ENCODE measurements at places on chromosomes 6 and 20.

DNA sequence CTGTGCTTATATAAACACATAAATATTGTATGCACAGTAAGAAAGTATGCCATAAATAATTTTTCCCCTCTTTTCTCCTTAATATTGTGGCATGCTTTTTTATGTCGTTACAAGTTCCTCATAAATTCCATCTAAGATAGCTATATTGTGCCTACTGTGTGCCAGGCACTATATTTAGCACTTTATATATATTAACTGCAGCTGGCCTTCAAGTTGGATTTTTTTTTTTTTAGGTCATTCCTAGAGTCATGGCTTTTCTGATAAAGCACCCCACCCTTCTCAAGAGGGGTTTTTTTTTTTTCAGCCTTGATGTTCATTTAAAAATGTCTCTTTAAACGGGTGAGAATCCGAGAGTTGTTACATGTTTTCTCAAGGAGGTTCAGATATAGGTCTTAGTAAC, 42.8 kb upstream of the RNF8 start:
- DNase-seq: no peak

DNA sequence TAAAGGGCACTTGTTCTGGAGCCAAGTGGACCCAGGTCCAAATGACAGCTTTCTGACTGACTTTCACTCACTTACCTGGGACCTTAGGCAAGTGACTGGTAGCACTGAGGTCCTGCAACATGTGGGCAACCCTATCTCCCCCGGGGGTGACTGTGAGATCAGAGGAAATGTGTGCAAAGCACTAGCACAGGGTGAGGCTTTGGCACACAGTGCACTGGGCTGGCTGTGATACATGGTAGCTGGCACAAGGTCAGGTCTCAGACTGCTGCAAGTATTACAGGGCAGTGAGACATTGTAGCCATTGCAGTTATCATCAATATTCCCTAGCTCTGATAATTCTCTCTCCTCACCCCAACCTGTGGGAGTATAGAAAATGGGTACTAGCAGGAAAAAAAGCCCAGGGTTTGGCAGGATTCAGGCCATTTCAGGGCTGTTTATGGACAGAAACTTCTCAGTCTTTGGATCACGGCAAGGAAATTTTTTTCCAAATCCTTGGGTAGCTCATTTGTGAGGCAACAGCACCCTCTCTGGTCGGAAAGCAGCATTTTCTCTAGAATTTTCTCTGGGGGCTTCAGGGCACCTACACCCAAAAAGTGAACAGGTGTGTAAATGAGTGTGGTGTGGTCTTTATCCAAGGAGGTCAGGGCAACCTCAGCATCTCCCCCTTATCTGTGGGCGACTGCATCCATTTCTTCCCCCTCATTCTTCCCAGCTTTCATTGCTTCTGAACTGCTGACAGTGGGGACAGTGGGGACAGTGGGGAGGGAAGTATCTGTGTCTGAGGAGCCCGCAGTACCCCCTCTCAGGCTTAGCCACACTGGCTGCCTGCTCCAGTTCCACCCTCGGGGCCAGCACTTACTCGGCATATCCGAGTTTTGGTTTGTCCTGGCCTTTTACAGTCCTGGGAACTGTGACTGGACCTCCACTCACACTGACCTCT, 148.7 kb upstream of the PHACTR3 start:
- DNase-seq: no peak

GRCh38 chr6:136782021-136782770, 10.1 kb downstream of the MAP3K5 start:
- DNase-seq: no peak

DNA sequence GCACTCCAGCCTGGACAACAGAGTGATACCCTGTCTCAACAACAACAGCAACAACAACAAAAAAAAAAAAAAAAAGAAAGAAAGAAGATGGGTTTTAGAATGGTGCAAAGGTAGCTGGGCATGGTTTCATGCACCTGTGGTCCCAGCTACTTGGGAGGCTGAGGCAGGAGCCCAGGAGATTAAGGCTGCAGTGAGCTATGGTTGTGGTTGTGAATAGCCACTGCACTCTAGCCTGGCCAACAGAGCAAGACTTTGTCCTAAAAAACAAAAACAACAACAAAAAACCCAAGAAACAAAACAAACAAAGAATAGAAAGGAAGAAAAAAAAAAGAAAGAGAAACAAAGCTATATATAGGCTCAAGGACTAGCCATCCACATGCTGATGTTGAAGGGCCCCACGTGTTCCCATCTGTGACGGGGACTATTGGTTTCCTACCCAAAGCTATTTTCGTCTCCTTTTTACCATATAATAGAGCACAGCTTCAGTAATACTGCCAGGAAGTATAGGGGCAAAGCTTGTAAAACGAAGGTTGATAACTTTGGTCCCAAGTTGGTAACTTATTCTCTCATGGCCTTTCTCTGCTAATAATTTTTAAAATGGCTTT, 7.9 kb upstream of the EEF1E1 start:
- no peak for DNase-seq

DNA sequence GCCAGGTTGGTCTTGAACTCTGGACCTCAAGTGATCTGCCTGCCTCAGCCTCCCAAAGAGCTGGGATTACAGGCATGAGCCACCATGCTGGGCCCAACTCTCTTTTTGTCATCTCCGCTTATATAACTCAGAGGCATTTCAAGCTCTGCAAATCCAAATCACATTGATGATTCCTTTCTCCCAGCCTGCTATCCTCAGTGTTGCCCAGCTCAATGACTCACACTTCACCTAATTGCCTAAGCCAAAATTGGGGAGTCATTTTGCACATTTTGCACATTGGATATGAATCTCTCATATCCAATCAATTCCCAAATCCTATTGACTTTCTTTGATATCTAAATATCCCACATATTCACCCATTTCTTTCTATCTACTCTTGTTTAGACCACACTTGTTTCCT, 3.9 kb downstream of the UTRN start:
- DNase-seq: no peak

DNA sequence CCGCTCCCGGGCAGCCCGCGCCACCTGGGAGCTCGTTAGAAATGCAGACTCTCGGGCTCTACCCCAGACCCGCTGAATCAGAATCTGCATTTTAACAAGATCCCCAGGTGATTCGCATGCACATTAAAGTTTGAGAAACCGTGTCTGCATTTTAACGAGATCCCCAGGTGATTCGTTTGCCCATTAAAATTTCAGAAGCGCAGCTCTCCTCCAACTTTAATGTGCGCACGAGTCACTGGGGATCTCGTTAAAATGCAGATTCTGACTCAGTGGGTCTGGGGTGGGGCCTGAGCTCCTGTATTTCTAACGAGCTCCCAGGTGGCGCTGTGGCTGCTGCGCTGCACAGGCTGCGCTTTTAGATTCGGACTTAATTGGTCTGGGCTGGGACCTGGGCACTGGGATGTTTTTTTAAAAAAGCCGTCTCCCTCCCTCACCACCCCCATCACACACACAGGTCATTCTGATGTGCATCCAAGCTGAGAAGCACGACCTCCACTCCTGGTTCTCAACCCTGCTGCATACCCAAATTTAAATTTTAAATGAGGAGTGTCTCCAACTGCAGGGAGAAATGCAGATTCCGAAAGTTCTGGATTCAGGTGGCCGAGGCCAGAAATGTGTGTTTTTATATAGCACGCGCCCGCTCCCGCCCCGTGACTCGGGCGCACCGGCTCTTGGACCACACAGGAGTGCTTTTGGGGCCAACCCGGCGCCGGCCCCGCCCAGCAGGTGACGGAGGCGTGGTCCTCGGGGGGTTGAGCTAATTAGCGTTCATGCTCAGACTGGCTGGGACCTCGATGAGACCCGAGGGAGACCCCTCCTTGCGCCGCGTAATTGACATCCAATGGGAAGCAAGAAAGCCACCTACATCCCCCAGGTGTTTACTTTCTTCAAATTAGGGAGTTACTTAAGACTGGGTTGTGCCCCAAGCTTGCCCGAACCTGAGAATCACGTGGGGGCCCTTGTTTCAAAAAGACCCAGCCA, 85.8 kb downstream of the ZFP64 start:
- no peak for DNase-seq

- DNase-seq: no peak
Measured at GRCh38 chr20:39899881-39900280, 789.2 kb downstream of the MAFB start.

DNA sequence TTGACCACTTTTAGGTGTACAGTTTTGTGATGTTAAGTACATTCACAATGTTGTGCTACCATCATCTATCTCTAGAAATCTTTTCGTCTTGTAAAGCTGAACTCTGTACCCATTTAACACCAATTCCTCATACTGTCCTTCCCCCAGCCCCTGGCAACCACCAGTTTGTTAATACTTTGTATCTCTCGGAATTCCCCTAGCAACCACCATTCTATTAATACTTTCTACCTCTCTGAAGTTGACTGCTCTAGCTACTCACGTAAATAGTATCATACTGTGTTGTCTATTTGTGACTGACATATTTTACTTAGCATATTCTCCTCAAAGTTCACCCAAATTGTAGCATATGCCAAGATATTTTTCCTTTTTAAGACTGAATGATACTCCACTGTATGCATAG, 82.3 kb upstream of the CLDN20 start:
- DNase-seq: no peak

DNA sequence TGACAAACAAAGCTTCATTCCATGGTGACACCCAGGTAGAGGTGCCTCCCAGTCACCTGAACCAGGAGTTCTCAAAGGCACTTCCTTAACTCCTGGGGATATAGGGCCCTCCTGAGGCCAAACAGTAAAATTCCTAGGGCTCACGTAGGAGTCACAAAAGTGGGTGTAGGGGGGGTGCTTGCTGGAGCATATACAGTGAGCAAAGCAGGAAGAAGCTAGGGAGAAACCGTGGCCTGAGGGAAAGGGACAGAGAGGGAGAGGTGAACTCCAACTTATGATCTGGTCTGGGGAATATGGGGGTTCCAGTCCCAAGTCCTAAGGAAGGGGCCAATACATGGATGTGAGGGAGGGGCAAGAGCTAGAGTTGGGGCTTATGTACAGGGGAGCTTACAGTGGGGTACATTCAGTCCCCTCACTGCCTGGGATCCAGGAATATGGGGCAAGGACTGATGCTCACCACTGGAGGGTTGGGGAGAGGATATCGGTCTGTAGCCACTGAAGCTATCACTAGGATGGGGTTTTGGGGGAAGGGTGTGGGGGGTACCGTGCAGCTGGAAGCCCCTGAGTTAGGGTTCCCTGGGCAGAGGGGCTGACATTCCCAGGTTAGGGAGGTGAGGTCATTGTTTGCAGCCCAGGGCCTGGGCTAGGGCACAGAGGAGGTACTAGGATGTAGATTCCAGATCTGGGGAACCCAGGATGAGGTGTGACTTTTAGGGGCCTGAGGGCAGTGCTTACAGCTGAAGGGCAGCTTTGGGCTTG, 950 bp downstream of the PEDS1 start:
- DNase-seq: no peak

GRCh38 chr20:23235173-23236027, 115.2 kb upstream of the NXT1 start:
- DNase-seq: no peak

- DNase-seq: no peak
Measured at GRCh38 chr6:6714953-6715352, 126.4 kb downstream of the LY86 start.

- DNase-seq: no peak
Measured at GRCh38 chr20:20363434-20363798, 4.5 kb upstream of the INSM1 start.

- DNase-seq: no peak
Measured at GRCh38 chr20:63702036-63702665, 5.6 kb downstream of the ARFRP1 start.

DNA sequence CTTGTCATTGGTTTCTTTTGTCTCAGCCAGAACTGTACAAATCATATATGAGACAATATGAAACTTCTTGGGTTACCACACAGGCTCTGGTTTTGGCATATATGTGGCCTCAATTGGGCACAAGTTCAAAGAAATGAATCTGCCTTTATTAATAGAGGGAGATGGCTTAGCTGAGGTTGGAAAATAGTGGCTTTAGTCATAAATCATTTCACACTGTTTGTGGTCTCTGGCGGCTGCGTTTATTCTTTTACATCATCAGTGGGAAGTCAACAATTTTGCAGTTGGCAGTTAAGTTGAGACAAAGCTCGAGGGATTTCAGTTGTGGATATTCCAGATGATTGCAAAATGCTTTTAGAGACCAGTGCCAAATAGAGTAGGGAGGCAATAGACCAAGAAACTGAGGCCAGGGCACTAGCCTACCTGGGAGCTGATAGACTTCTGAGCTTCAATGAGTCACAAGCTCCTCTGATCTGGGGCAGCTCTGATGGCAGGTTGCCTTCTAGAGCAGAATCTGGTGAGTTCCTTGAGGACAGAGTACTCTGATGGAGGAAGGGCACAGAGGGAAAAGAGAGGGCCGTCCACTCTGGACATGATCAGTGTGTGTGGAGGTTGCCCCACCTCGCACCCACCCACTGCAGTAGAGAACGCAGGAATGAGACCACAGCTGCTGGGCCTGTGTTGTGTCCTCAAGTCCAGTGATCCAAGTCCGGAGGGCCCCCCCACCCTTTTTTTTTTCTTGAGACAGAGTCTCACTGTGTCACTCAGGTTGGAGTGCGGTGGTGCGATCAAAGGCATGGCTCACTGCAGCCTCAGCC, 73.5 kb downstream of the ARMC2 start:
- no peak for DNase-seq

GRCh38 chr20:51272401-51272800, 249.5 kb upstream of the KCNG1 start:
- no peak for DNase-seq

GRCh38 chr6:127058936-127059335, 59.5 kb upstream of the RSPO3 start:
- DNase-seq: no peak

- no peak for DNase-seq
Measured at GRCh38 chr6:16392010-16392409, 153.6 kb downstream of the GMPR start.

DNA sequence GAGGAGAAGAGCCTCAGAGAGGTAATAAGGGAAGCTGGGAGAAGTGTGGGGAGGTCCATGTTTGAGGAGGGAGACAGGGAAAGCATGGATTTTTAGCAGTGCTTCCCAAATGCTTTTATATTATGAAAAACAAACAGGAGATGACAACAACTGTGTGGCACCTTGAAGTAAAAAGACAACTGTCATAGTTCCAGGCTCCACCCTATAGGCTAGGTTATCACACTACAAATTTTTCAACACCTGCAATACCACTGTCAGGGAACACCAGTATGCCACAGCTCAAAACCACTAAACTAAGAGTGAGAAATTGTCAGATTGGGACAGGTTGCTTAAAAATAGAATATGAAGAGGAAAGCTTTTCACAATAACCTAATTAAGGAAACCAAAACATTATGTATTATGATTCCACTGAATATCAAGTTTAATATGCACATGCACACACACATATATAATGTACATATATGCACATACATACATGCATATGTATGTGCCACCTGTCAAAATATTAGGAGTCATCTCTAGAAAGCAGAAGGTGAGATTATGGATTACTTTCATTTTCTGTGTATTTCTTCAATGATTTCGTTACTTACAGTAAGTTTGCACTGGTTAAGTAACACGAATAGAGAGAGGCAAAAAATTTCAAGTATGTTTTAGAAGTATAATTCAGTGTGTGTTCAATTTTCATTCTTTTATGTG, 261.2 kb downstream of the PTPRK start:
- no peak for DNase-seq

DNA sequence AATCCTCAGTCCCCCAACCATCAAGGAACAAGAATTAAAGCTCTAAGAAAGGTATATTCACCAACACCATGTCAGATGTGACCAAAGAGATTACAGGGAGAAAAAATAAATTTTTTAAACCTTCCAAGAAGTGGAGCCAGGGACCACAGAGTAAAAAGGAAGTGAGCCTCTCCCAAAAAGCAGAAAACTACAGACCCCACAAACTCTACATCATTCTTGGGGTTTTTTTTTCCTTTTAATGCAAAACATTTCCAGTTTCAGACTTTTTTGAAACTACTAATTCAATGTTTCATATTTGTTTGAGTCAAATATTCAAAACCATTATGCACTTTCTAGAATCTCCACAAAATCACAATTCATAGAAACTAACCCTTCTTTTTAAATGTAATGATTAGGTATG, 6.8 kb upstream of the IL17F start:
- DNase-seq: no peak
